ENCODE measurements at places on chromosomes 2 and 18.

GRCh38 chr2:172997031-172997430, 78.6 kb upstream of the MAP3K20 start:
- DNase-seq: no peak

DNA sequence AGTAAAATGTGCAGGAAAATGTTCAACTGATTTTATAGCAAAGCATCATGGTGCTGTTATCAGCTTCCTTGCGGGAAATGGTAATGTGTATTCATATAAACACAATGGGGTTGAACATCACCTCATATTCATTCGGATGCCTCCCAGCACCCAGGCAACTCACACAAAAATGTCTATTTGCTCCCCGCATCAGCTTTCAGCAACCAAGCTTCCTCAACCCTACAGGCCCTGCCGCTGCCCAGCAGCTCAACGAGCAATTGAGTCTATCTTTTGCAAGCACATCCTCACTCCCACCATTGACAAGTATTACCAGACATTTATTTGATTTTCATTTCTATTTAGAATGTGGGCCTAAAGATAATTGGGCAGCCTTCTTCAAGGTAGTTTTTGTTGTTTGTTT, 2161.4 kb upstream of the PIK3C3 start:
- DNase-seq: no peak

- no peak for DNase-seq
Observed at GRCh38 chr2:217356781-217357180, 496.9 kb upstream of the TNP1 start.

DNA sequence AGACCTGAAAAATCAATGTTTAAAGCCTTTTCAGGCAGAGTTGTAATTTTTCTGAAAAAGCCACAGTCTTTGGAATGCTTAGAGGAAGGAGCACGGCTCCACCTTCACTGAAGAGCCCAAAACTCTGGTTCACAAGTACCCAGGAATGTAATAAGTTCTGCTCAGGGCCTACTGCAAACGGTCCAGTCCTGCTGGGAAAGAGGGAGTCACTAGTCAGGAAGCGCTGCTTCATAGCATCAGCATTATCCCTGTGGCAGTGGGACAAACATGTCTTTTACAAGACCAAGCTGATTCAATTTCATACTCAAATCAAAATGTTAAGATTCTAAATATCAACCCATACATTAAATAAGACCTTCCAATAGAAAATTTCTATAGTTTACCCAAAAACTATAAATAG, 152.9 kb upstream of the PGAP1 start:
- DNase-seq: no peak

GRCh38 chr2:11097038-11097720, 58.1 kb upstream of the SLC66A3 start:
- DNase-seq: no peak

GRCh38 chr2:97210325-97210724, 97.4 kb downstream of the ANKRD36 start:
- DNase-seq: no peak

GRCh38 chr2:156672556-156673332, 236.6 kb downstream of the GPD2 start:
- DNase-seq: no peak

- DNase-seq: no peak
Observed at GRCh38 chr18:59996370-59996966, 96.7 kb downstream of the PMAIP1 start.

DNA sequence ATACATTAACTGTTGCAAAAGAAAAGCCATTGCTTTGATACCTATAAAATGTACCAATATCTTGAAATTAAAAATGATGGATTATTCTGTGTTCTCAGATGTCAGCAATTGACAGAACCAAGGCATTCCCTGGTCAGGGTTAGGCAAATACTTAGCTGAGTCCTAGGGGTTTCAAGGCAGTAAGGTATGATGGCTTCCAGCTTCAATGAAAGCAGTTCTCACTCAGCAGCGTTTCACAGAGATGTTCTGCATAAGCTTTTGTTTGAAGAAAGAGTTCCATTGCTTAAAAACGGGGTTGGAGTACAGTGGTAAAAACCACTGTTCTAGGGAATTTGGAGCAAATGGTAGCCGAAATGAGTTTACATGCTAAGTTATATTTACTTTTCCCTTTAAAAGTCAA, 17.0 kb upstream of the KANSL1L start:
- no peak for DNase-seq

DNA sequence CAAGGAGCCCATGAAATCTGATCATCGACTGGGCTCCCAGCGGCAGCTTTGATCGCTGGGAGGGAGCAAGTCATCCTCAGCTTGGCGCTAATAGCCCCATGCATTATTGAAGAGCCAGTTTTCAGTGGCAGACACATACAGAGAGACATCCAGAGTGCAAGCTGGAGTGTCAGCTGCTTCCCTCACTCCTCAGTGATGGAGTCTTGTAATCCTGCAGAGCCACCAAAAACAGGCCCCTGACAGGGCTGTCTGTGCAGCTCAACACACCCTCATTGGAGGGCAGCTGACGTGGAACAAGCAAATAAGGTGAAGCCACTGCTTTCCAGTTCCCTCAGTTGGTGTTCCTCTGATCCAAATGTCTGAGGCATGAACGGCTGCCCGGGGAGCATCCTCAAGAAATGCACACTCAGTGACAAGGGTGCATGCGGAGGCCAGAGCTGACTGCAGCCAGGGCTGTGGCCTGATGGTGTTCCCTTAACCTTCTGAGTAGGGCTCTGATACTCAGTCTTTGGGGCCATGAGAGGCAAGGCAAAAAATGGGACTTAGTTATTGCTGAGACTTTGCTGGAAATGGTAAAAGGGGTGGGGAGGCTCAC, 97.4 kb downstream of the RHOB start:
- DNase-seq: no peak

DNA sequence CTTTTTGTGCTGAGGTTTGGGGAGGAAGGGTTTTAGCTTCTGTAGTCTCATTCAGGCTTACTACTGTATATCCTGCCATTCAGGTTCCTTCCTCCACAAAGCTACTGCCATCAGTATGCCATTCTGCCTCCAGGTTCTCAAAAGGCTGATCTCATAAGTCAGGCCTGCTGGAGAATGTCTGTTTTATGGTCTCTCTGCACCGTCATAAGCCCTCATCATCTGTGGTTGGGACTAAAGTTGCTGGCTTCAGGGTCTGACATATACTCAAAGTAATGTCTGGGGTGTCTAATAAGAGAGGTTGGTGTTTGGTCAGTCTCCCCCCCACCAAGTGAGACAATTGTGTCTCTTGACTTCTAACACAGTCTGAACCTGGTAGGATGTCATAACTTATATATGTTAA, 36.2 kb upstream of the CCBE1 start:
- DNase-seq: no peak

DNA sequence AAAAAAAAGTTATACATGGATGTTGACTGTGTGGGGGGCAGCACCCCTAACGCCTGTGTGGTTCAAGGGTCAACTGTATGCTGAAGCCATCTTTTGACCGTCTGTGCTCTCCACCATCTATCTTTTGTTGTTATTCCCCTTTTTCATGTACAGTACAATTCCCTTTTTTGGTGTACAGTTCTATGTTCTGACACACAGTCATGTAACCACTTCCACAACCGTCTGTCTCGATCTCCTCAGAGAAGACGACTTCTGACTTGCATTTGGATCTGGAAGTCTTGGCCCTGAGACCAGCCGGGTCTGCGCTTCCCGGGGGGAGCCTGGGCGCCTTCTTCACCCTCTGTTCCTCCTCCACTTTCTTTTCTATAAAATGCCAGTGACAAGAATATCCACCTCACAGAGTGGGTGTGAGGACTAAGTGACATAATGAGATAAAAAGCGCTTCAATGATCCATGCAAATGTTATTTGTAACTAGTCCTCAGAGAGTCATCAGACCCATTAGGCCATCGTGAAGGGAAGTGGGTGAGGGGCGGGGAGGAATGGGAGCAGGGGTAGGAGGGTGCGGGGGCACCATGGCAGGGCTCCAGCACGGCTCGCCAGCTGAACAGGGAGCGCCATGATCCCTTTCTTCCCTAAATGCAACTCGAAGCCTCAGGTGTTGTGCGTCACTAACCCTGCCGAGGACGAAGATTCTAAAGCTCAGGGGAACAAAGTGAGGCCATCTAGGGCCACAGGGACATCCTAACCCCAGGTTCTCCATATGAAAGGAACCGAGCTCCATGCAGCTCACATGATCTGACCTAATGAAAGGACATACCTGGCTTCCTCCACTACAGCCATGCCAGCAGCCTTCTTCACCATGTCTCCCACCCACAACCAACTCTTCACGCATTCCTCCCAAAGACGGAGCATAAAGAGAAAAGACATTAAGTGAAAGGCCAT, 16.6 kb downstream of the ADCY3 start:
- no peak for DNase-seq

DNA sequence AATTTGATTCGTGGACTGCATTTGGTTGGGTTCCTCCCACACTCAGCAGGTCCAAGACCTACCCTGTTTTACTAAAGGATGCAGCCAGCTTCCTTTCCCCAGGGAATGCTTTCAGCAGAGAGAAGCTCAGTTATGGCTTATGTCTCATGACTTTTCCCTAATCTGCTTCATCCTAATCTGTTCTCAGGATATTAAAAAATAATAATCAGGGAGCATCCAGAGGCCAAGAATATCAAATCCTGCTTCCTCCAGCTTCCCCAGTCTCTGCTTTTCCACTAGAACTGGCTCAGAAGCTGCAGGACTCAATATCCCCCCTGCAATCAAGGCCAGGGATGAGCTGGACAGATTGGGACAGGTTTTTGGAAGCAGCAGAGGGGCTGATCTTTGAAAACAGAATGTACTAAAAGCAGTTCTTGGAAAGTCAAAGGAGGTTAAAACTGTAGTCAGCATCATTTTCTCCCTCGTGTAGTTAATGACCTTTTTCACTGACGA, 326.9 kb upstream of the TNP1 start:
- DNase-seq: no peak

GRCh38 chr2:168097431-168097830, 150.0 kb downstream of the STK39 start:
- DNase-seq: no peak

DNA sequence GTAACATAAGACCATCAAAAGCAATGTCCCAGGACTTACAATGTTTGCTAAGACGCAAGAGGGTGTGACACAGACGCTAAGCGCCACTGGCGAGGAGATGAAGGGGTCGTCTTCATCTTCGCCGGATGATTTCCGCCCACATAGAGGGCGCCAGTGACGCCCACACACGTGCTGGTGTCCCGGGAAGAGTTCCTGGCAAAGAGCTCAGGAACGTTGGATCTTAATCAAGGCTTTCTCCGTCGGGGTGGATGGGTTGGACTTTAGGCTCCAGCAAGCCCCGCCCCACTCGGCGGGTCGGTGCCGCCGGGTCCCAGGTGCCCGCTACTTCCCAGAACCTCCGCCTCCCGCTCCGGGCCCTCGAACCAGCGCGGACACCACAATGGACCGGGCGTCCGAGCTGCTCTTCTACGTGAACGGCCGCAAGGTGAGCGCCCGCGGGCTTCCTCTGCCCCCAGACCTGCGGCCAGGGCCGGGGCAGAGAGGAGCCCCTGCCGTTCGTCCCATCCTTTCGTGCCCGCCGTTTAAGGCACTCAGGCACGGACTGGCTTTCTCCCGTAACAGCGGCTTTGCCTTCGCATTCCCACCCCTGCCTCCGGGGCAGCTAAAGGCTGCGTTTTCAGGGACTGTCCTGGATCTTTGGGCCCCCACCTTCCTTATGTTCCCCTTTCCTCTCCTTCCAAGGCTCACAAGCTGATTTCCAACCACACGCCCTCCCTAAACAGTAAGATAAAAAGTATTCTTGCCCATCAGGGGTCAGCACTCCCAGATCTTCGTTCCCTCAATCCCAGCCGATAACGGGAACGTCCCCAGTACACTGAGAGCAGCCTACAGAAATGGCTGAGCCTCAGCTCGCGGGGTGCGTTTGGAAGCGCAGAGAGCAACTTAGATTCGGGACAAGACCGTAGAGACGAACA, at the start of gene AOX1:
AOX1 (plus strand) TSS at position 285 of the 914 bp plus-strand sequence; CDS start at position 380, 95 bp downstream.
- peak; percentile 6 for DNase-seq

GRCh38 chr18:26574958-26575864, 26.9 kb upstream of the KCTD1 start:
- no peak for DNase-seq

DNA sequence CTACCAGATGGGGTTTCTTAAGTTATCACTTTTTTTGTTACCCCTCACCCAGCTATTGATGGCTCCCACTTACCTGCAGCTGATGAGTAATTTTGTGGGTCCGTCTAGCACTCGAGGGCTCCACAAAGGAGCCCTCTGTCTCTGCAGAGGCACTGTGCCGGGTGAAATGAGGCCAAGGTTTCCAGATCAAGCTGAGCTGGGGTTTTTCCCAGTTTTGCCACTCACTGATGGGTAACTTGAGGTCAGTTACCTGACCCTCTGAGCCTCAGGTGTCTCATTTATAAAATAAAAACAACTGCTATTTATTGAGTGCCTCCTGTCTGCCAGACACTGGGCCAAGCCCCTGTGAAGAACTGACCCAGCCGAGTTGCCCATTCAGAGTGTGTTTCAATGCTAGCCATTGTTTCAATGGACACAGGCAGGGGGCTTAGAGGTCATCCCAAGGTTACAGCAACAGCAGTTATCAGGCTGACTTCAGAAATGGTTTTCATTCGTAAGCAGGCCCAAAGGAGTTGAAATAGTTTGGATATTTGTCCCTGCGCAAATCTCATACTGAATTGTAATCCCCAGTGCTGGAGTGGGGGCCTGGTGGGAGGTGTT, 192.9 kb downstream of the NCK2 start:
- no peak for DNase-seq

- DNase-seq: peak; percentile 2
Observed at GRCh38 chr18:58213440-58213839, 169.4 kb downstream of the NEDD4L start.

- no peak for DNase-seq
Observed at GRCh38 chr18:38526922-38527321, 961.3 kb upstream of the CELF4 start.

DNA sequence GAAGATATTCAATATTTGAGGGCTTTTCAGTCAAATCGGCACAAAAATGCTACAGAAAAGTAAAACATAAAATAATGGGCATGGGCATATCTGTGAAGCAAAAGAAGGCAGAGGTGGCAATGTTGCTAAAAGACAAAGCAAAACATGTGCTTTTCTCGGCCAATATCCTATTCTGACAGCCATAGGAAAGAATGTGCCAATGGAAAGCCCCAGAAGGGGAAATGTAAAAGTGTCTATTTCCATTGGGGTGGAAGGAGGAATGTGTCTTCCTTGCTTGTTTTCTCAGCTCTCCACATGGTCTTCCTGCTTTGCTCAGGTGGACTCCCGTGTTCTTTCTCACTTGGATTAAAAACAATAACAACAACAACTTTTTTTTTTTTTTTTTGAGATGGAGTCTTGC, 13.7 kb upstream of the PER2 start:
- no peak for DNase-seq

DNA sequence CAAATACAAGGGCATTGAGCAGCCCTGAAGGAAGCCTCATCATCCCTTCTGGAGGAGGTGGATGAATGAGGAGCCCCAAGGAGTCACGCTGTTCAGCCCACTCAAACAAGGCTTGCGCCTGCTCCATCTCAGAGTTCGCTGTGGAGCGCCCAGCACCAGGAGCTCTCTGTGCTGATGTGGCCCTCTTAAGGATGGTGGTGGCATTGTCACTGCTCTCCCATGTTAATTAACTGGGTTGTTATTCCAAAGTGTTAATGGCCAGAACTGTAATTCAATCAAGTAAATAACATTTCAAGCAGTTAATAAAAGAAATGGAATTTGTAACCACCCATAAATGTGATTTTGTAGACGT, 726.0 kb upstream of the RAB6C start:
- DNase-seq: no peak

- DNase-seq: no peak
Observed at GRCh38 chr18:76265497-76266235, 229.4 kb downstream of the ZNF516 start.

- DNase-seq: peak; percentile 90
Observed at GRCh38 chr2:42105330-42106256, 57.8 kb downstream of the PKDCC start.

Data from CD4-positive, alpha-beta T cell treated with Interleukin-15 for 4 hours (primary cell).